Stimulated activated CD8-positive, alpha-beta memory T cell treated with anti-CD3 and anti-CD28 coated beads, Interleukin-7, amount 100 ng/mL, for 48 hours (primary cell): ENCODE measurements at places on chromosomes 7 and 10.

- DNase-seq = no peak
Observed at GRCh38 chr10:22633106-22633505, 81.3 kb downstream of the PIP4K2A start.

- DNase-seq = no peak
Observed at GRCh38 chr7:46126675-46127300, 205.7 kb upstream of the IGFBP3 start.

DNA sequence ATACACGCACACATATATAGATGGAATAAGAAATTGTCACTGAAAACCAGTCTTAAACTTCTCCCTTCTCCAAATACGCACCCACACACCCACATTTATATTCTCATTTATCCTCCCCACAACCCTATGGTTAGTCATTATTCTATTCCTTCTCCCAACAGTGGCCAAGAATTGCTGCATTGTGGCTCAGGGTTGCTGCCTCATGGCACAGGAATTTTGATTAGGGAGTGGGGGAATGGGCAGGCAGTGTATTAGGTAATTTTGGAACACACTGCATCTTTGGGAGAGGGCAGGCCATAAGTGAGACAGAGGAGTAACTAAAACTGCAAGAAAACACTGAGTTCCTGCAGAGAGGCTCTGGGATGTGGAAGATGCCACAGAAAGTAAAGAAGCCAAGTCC, 35.7 kb downstream of the NAPEPLD start:
- DNase-seq = no peak

- no peak for DNase-seq
Observed at GRCh38 chr7:114293289-114294012, 121.2 kb upstream of the FOXP2 start.

- DNase-seq = no peak
Observed at GRCh38 chr7:80884511-80885195, 34.2 kb downstream of the SEMA3C start.

DNA sequence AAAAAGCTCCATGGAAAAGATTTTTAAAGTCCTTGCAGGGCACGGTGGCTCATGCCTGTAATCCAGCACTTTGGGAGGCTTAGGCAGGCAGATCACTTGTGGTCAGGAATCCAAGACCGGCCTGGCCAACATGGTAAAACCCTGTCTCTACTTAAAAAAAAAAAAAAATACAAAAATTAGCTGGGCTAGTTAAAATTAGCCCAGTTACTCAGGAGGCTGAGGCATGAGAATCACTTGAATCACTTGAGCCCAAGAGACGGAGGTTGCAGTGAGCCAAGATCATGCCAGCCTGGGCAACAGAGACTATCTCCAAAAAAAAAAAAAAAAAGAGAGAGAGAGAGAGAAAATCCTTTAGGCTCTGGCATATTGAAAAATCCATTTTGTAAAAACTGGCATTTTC, 61.9 kb downstream of the CCDC6 start:
- no peak for DNase-seq

DNA sequence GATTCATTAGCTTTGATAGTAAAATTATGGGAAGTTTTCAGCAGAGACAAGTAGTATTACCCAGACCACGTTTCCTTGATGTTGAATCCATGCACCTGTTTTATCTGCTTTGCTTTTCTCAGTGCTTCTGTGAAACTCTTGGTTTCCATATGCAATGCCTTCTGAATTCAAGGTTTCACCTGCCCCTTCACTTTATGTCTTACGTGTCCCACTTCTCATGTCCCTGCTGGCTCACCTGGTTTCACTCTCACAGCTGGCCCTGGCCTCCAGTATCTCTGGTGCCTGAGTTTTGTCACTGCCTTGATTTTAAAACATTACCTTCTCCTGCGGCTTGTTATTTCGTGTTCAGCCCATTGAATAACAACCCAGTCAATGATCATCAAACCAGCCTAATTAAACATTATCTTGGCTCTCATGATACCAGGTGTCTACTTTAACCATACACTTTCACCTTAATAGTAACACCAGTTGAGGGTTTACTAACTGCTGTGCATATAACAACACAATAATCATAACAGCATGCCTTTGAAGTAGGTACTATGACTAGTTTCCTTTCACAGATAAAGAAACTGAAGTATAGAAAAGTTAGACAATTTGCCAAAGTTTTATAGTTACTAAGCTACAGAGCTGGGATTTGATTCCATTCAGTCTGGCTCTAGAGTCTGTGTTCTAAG, 175.7 kb upstream of the PCLO start:
- no peak for DNase-seq

GRCh38 chr7:30252885-30253795, 31.3 kb upstream of the ZNRF2 start:
- peak; percentile 18 for DNase-seq

DNA sequence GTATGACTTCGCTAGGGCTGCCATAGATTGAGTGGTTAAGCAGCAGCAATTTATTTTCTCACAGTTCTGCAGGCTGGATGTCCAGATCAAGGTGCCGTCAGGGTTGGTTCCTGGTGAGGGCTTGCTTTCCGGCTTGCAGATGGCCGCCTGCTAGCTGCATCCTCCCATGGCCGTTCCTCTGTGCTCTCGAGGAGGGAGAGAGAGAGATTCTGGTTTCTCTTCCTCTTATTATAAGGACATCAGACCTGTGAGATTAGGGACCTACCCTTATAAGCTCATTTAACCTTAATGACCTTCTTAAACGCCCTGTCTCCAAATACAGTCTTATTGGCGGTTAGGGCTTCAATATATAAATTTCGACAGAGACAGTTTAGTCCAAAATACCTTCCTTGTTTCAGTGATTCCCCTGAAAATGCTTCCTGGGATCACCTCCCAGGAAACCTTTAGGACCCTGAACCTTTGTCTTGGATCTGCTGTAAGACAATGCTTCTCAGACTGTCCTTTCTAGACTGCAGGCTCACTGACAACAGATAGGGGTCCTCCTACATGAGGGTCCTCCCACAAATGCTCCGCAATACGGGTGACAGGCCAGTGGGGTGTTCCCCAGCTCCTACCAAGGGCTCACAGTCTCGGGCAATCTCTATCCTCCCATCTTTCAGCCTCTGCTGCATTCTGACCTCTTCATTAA, 82.5 kb upstream of the BAIAP2L1 start:
- DNase-seq = no peak

DNA sequence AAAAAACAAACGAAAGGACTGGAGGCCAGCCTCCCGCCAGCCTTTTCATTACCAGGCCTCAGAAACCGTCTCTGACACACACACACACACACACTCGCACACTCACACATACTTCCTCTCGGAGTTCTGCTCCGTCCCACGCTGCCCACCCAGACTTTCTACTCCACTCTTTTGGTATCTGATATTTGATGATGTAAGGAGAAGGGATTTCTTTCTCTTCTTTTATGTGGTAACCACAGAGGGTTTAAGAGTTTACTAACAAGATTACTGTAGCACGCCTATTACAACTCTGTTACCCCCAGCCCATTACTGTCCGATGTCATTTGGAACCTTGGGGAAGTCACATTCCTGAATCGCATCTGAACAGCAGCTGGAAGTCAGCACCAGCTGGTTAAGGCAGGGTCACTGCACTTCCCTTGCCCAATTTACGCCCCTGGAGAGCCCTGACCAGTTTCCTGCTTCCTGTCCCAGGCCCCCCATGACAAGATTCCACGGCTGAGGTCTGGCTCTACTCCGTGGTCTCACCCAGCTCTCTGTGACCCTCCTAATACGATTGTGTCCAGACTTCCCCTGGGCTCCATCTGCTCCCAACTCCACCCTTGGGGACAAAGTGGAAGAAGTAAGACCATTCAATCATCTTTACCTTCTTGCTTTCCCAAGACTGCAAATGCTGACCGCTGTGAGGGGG, 1.1 kb downstream of the DENND2A start:
- DNase-seq = no peak

- DNase-seq = no peak
Observed at GRCh38 chr10:50510517-50511473, 113.0 kb downstream of the SGMS1 start.

DNA sequence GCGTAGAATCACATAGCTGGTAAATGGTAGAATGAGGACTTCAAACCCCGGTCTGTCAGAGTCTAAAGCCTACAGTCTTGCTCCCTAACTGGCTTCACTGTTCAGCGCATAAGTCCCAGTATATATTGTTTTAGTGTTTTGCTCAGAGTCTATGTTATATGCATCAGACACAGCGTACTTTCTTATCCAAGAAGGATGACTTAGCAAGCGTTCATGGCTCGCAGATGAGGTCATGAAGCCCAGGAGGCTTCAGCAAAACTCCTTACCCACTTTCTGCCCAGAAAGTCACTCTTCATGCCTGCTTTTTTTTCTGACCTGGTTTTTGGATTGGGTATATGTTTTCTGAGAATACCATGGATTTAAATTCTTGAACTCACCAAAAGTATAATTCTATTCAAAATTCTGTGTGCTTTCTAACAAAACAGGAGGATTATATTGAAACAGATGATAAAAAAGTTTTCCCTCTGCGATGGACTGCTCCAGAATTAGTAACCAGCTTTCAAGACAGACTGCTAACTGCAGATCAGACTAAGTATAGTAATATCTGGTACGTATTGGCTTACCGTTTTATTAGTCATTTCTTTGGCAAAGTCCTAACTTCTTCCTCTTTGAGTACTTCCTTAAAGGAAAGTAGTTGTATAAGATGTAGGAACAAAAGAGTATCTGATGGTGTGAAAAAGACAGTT, 24.6 kb upstream of the BHLHA15 start:
- DNase-seq = no peak

- DNase-seq = no peak
Observed at GRCh38 chr10:71868192-71868697, 17.2 kb upstream of the PSAP start.

GRCh38 chr7:149325248-149325647, 63.3 kb downstream of the ZNF783 start:
- no peak for DNase-seq

DNA sequence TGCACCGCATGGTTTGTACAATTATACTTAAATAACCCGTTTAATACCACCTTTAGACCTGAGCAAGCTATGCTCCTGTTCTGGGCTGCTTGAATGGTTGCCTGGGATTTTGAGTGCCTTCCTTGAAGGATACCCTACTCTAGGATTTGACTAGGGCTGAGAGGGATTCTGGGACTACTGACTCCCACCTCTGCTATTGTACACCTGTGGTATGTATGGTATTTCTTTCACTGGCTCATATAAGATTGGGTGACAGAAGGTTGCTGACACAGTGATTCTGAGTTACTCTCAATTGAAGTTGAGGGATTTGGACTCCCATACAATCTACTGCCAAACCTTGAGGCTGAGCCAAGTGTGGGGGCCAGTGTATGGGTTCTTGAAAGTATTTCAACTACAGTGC, 494.4 kb upstream of the SEMA3D start:
- no peak for DNase-seq

DNA sequence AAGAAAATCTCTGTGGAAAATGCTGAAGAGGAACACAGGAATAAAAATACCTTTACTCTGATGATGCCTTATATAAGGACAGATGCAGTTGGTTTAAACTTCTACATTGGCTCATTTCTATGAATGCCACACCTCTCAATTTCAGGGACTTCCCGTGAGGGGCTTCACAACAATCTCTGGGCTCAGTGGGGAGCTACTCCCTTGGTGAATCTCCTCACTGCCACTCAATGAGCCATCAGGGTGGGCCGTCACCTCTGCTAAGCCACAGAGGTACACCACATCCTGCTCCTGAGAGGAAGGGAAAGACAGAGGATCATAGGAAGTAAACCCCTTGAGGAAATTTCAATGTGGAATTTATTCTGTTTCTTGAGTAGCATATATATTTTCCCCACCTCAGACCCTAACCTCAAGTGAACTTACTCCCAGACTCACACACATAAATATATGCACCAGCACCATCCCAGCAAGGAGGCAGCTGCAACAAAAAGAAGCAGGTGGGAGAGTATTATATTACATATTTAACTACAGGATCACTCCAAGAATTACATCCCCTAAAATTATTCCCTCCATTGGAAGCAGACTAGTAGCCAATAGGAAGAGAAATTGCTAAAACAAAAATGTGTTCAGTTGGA, 63.3 kb upstream of the PRSS1 start:
- no peak for DNase-seq

GRCh38 chr7:112214883-112215282, 8.4 kb downstream of the ZNF277 start:
- DNase-seq = no peak

DNA sequence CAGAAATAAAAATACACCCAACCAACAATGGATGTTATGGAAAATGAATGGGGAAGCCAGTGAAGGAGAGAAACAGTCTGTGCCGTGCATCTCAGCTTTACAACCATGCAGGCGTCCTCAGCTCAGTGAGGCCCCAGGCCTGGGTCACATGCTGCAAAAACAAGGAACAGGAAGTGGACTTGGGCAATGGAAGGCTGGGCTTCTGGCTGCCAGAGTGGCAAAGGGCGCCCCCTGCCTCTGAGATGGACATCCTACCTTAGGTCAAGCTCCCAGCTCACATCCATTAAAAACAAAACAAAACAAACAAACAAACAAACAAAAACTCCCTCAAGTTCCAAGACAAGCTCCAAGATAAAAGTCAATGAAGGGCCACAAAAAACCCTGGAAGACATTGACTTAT, 54.7 kb upstream of the AFAP1L2 start:
- no peak for DNase-seq

DNA sequence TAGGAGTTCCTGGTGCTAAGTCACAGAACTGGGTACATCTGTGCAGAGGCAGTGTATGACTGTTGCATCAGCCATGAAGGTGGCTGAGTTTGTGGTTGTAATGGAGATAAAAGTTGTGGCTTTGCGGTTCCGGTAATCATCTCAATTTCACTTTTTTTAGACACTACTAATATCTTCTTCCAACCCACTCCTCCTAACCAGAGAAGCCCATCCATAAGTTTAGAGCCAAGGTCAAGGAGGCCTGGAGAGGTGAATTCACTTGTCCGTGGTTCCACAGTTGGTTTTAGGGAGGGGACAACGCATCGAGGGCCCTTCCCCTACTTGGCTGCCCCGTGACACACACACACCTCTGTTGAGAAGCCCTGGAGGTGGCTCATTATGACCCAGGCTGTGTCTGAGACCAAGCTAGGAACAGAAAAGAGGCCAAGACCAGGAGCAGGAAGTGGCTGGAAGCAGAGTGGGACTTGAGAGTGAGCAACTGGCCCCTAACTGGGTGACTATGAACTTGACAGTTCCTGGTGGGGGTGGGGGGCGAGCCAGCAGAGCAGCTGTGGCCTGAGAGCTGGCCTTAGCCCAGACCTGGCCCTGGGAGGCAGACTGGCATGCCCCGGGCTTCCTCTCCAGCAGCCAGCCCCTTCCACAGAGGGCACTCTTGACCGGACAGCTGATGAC, 66.8 kb upstream of the COL13A1 start:
- peak; percentile 25 for DNase-seq

- no peak for DNase-seq
Observed at GRCh38 chr10:31963589-31963980, 35.0 kb upstream of the ARHGAP12 start.

- no peak for DNase-seq
Observed at GRCh38 chr10:48307711-48308018, 1.2 kb downstream of the MAPK8 start.

DNA sequence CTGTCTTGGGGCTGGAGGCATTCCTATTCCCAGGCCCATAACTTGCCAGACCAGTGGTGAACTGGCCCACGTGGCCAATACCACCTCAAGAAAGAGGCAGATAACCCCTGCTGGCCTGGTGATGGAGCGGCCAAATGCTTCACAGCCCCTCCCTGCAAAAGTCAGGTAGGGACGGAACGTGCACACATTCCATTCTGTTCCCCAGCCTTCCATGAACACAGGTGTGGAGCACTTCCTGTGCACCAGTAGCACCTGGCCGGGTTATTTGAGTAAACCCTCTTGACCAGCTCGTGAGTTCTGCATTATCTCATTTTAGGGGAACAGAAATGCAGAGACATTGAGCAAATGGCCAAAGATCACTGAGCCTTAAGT, 134.4 kb downstream of the SH3PXD2A start:
- no peak for DNase-seq

GRCh38 chr7:45117582-45117981, 6.1 kb upstream of the TBRG4 start:
- DNase-seq = no peak

- DNase-seq = no peak
Observed at GRCh38 chr10:30309403-30309802, 39.7 kb downstream of the MTPAP start.
